ENCODE measurements at places on chromosomes 2 and 18.

- no peak for DNase-seq
Measured at GRCh38 chr2:117551858-117552257, 262.6 kb upstream of the DDX18 start.

DNA sequence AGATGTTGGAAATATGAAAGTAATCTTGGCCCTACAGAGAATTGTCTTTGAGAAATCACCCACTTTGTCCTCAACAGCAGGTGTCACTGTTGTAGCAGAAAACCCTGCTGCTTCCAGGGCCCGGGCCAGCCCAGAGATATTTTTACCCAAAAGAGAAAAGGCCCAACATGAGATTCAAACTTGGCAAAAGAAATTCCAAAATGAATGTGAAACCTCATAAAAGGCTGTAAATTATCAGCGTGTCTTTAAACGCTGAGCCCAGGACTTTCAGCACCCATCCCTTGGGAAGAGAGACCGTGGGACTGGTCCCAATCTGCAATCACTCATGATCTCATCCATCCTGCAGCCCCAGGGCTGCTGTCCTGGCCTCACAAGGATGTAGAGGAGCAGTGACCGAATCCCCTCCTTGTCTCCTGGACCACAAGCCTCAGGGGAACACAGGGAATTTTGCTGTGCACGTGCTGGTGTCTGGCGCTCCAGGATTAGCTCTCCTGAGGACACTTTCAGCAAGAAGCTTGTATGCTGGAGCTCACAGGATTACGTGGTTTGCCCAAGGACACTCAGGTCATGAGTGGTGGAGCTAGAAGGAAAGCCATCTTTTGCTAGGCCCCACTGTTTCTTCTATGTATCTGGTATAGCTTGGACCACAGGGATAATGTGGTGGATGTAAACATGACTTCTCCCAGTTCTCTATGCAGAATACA lies 202.1 kb downstream of the RNF144A start:
- DNase-seq = no peak

- DNase-seq = no peak
Measured at GRCh38 chr2:150485114-150485870, 2.2 kb downstream of the RND3 start.

GRCh38 chr2:25853038-25853638 lies 25.1 kb downstream of the ASXL2 start:
- DNase-seq = no peak

DNA sequence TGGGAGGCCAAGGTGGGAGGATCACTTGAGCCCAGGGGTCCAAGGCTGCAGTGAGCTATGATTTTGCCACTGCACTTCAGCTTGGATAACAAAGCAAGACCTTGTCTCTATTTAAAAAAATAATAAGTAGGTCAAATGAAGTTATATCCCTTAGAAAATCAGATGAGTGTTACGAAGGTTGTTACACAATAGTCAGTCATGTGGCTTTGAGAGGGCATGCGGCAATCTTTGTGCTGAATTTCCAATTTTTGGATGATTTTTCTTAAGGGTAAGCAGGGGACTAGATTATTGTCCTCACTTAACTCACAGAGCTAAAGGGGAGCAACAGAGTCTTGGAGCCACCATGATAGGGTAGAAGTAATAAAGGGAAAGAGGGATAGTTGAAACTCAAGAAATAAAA lies 71.8 kb downstream of the B3GNT2 start:
- DNase-seq = no peak

DNA sequence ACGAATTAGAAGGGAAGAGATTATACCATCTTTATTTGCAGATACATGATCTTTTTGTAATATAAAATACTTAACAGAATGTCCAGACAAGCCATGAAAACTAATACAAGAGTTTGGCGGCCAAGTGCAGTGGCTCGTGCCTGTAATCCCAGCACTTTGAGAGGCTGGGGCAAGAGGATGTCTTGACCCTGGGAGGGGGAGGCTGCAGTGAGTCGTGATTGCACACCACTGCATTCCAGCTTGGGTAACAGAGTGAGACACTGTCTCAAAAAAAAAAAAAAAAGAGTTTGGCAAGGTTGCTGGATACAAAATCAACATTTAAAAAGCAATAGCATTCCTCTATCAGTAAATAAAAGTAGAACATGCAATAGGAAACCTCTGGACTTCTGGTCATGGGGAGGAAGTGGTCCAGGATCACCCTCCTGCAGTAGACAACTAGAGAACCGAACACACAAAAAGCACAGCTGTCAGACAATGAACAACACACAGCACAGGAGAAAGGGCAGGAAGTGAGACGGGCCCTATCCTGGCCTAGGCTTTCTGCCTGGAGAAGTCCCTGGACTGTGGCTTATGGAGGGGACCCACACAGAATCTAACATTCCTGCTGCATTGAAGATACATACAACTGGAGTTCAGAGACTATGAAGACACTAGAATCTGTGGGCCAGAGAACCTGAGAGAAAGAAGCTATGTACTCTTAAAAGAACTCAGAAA lies 118.9 kb upstream of the ARL4C start:
- no peak for DNase-seq

GRCh38 chr18:36328385-36328858 lies 30.9 kb downstream of the FHOD3 start:
- DNase-seq = no peak

- DNase-seq = no peak
Measured at GRCh38 chr2:129673847-129674711, 305.4 kb upstream of the RAB6C start.

GRCh38 chr18:43934781-43935471 lies 657.6 kb upstream of the SYT4 start:
- DNase-seq = no peak

DNA sequence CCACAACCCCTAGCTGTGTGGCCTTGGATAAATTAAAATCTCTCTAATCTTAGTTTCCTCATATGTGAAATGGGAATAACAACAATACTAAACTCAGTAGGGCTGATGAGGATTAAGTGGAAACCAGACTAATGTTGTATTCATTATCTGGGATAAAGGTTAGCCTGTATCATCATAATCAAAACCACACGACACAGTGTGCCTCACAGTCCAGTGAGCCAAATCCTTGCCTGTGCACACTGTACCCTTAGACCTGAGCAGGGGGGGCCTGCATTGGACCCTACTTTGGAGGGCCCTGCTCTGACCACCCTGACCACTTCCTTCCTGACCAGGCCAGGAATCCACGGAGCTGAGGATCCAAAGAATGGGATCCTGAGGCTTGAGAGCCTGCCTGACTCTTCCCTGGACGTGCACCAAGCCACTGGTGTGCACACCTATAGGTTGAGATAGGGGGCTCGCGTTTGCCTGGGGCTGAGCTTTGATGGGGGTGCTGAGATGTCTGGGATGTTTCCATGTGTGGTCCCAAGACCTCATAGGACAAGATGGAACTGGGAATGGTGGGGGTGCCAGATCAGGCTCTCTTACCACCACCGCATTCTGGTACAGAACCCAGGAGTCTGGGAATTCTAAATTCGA lies 69.7 kb downstream of the TGOLN2 start:
- DNase-seq = no peak

DNA sequence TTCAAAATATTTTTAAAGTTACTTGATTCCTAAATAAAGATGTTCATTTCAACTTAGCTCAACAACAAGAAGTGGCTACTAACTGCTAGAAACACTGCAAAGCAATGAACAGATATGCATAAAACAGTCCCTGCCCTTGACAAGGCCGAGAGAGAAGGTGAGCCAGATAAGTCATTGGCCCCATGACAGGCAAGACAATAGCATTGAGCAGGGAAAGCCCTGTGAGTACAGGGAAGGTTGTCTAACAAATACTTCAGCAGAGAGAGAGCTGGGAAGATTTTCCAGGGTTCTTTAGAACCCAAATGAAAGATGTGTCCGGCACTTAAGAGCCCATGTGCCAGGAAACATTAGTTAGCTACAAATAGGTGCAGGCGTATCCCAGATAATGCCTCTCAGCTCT lies 4.7 kb downstream of the LAMA1 start:
- no peak for DNase-seq

DNA sequence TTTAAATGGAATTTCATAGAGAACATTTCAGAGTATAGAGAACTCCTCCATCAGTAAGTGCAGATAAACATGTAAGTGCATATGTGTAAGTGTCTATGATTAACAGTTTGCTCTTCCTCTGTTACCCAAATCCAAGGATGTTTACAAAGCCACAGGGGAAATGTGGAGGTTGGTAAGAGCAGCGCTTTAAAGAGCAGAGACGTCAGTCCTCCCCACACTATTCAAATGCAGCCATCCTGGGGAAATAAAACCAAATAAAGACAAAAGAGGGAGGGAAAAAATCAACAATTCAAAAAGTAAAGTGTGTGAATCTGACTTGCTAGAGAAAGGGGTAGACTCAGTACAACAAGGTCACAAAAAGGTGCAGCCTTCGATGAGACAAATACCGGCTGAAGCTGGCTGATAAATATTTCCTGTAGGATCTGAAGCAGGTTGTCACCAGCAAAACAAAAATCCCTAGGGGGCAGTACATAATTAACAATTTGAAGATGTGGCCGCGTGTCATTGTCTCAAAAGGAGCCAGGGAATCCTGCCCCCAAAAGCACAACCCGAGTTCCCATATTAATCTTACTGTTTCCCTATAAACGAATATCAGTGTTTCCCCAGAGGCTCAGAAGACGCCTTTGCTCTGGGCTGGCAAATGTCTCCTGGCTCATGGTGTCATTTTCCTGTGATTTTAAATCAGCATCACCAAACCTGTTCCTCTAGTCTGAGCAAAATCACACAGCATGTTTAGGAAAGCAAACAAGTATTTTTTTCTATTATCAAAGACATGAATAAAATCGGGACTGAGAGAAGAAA lies 216.5 kb downstream of the CDCA7 start:
- no peak for DNase-seq

DNA sequence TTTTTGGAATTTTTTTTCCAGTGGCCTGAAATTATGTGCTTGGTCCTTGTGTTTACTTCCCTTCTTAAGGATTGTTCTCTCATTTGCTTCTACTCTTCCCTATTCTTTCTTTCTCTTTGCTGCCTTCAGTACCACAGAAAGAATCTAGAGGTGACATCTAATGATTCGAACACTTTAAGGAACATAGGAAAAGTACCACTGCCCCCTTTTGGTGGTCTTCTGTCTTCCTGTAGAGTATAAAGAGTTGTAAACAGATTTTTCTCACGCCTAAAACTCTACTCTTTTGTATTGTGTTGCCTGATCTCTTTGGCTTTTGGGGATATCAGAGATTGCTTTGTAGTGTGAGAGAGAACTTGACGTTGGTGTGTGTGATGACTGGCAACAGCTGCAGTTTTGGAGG lies 7.0 kb upstream of the SCTR start:
- DNase-seq = no peak

- DNase-seq = no peak
Measured at GRCh38 chr2:207087046-207087902, 78.5 kb downstream of the KLF7 start.

DNA sequence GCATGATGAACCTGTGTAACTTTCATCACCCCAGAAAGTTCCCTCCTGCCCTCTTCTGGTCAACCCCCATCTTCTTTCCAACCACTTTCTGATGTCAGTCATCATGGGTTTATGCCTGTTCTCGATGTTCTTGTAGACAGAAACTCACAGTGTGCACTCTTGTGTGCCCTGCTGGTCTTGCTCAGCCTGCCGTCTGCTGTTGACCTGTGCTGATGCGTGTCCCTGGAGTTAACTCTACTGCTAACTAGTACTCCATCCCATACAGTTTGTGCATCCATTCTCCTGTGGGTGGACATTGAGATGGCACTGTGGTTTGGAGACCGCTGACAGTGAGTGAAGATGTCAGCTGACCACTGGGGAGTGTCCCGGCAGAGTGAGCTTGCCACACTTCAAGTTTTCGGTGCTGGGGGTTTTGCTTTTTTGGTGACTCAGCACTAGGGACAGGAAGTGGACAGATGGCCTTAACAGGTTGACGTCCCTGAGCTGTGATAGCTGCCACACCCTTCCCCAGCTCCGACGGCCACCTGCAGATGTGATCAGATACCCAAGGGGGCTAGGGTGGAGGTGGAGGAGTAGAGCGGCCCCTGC lies 14.8 kb downstream of the KLHL29 start:
- no peak for DNase-seq

- no peak for DNase-seq
Measured at GRCh38 chr18:63307551-63308200, 11.9 kb downstream of the BCL2 start.

DNA sequence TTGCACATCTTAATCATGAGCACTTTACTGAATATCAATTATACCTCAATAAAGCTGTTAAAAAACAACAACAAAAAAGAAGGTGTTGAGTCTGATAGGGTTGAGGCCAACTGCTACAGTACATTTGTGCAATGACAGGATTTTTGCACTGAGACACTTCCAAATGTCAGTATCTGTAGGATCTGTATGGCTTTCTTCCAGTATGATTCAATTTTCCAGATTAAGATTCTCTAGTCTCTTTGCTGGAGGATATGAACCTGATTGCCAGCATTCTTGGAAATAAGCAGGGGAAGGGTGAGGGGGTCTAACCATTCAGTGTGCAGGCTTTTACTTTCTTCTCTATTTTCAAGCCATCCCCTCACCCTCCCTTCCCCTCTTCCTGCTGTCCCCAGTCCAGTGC lies 85.1 kb downstream of the SEMA4F start:
- no peak for DNase-seq

DNA sequence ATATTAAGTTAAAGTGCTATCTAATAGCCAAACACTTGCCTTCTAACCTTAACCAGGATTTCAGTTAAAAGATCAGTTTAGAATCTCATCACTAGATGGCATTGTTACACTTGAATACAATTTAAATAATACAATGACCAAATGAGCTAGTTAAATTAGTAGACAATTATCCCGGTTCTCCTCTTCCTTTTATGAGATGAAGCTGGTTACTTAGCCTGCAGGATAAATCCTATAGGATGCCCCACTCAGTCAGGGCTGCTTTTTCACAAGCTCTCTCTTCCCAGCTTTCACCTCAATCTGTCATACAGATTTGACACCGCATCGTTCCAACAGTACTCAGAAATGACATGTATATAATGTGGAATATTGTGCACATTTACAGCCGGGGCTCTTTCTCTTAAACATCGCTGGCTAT lies 678.8 kb downstream of the KCNJ3 start:
- no peak for DNase-seq

DNA sequence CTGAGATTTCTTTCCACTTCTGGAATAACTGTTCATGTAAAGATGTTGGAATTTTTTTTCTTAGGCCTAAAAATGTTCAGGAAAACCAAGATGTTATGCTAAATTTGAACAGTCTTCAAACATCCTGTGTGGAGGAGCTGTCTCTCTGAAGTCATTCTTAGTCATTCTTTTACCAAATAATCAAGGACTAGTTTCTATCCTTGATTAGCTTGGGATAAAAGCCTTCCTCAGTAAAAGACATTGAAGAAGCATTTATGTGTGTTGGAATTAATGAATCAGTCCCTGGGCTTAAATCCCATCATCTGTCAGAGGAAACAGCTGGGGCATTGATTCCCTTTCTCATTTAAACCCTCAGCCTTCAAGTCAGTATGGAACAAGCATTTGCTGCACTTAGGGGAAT lies 300.1 kb upstream of the NXPH2 start:
- DNase-seq = no peak

Measured in activated naive CD4-positive, alpha-beta T cell (primary cell).